ENCODE measurements at places on chromosomes 5 and 9. TPM values are rescaled to one million over a fixed set of nuclear protein-coding genes. Genes with fewer than 3 reads are reported as not detected.

Gene GRXCR2
- not detected for total RNA-seq

GRCh38 chr5:60843936-60844905, at the start of gene ELOVL7:
TSS of gene ELOVL7 (minus strand) at chr5:60844269. CDS start at chr5:60787397, 56,872 bp downstream.
- peak; percentile 85 for DNase-seq
- peaks cover 11% of the 10 kb centered on the region for H3K4me1 ChIP-seq
- H3K4me3 ChIP-seq, result peak within 1 kb of the TSS; percentile 84
- no peak within 1 kb of the TSS for H3K27ac ChIP-seq
- H3K36me3 ChIP-seq, result no peaks in the 10 kb centered on the region

DNA sequence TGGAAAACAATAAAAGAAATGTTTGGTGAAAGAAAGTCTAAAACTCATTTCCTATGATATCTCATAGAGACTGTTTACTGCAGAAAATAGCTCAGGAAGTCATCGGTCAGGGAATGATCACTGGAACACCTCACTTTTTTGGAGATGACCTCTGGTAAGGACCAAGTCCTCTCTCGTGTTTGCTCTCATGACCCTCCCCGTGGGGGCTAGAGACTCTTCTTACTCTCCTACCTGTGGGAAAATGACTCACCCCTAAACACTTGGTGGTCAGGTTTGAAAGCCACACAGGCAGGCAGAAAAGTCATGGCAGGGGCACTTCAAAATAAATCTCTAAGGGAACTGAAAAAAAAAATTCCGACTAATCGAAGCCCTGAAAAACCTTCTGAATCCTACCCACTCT, 48.2 kb downstream of the FAM240B start:
- H3K27me3 ChIP-seq, result peaks cover 3% of the 10 kb centered on the region
- DNase-seq, result no peak
- no peak overlapping the region for H3K27ac ChIP-seq
- H3K4me3 ChIP-seq, result no peak overlapping the region
- no peaks in the 10 kb centered on the region for H3K4me1 ChIP-seq

Gene CARTPT
- total RNA-seq, result not detected

GRCh38 chr9:31103836-31104235, 1280.6 kb upstream of the ACO1 start:
- H3K36me3 ChIP-seq, result no peaks in the 10 kb centered on the region
- H3K27me3 ChIP-seq, result peaks cover 4% of the 10 kb centered on the region
- no peak overlapping the region for H3K4me3 ChIP-seq
- H3K27ac ChIP-seq, result no peak overlapping the region
- no peaks in the 10 kb centered on the region for H3K4me1 ChIP-seq

Gene GPR151
- not detected for total RNA-seq

DNA sequence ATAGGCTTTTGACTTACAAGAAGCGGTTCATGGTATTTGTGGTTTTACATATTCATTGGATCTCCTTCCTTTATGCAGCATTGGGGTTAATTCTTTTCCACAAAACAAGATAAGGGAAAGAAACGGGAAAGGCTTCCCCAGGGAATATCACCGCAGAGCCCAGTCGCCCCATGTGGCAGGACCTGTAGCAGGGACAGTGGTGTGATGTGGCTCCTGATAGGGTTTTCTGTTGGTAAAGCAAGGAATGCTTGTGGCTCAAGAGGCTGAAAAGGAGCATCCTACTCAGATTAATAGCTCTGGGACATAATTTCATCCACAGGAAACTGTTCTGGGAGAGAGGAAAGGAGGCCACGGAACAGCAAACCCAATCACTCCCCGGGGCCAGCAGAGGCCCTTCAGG, 699.9 kb downstream of the MTRR start:
- DNase-seq, result no peak
- H3K4me1 ChIP-seq, result no peaks in the 10 kb centered on the region
- H3K36me3 ChIP-seq, result no peaks in the 10 kb centered on the region
- H3K27ac ChIP-seq, result no peak overlapping the region
- H3K4me3 ChIP-seq, result no peak overlapping the region
- H3K27me3 ChIP-seq, result no peaks in the 10 kb centered on the region

DNA sequence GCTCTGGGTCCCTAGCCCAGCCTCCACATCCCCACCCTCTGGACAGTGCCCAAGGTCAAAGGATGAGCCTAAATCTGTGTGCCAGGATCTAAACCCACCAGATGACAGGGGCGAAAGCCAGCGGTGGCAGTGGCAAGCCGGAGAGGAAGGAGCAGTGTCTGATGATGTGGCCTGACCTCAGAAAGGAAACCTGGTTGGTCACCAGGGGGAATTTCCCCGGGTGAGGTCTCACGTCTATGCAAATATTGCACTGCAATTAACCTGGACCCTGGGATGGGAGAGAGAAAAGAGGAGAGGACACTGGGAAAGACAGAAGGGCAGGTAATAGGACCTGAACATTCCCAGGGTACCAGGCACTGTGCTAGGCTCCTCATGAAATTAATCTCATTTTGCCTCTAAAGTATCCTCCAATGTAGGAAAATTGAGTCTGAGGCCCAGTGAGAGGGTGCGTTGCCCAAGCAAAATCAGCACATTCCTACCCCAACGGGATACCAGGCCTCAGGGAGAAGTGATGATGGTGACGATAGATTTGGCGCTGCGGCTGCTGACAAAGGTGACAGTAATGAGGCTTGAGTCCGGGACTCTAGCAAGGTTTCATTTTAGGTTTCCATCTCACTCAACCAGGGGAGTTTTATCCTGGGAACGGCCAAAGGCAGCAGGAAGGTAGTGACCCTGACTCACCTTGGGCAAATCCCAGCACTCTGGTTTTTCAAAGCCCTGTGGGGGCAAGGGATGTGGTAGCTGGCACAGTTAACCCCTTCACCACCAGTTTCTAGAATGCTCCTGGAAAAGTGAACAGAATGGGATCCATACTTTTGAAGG, 13.4 kb upstream of the TNIP1 start:
- H3K27ac ChIP-seq, result peak overlapping the region; percentile 90
- H3K4me1 ChIP-seq, result peaks cover 63% of the 10 kb centered on the region
- DNase-seq, result peak; percentile 88
- peak overlapping the region; percentile 74 for H3K4me3 ChIP-seq
- H3K36me3 ChIP-seq, result peaks cover 14% of the 10 kb centered on the region

GRCh38 chr9:109100543-109101201, 19.1 kb downstream of the TMEM245 start:
- peak; percentile 56 for DNase-seq
- H3K4me3 ChIP-seq, result peak overlapping the region; percentile 69
- H3K27me3 ChIP-seq, result no peaks in the 10 kb centered on the region
- peaks cover 58% of the 10 kb centered on the region for H3K4me1 ChIP-seq
- peaks cover 61% of the 10 kb centered on the region for H3K36me3 ChIP-seq

DNA sequence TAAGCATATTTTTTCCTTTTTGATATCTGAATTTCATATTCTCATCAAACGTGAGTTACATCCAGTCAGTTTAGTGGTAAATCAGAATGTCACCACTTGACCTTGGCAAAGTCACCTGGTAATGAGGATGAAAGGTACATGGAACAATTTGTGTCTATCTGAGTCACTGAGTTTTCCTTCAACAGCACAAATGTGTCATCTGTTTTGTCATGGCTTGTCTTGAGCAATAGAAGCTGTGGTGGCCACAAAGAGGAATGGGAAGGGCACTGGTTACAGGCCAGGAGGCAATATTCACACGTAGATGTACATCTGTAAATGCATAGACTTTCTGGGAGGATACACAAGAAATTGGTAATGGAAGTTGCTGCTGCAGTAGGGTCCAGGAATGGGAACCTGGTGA, 8.4 kb upstream of the ZNF474 start:
- H3K27ac ChIP-seq, result no peak overlapping the region
- no peaks in the 10 kb centered on the region for H3K27me3 ChIP-seq

Gene NUTM2G
- total RNA-seq, result not detected

Gene KCNV2
- total RNA-seq, result not detected

GRCh38 chr5:138303372-138303771, 28.2 kb downstream of the CDC25C start:
- DNase-seq, result no peak
- H3K4me1 ChIP-seq, result peaks cover 4% of the 10 kb centered on the region
- peaks cover 10% of the 10 kb centered on the region for H3K36me3 ChIP-seq
- no peak overlapping the region for H3K27ac ChIP-seq

GRCh38 chr9:89961616-89962341, 357.0 kb downstream of the GADD45G start:
- H3K4me3 ChIP-seq, result peak overlapping the region; percentile 64
- peak; percentile 73 for DNase-seq
- H3K27me3 ChIP-seq, result peaks cover 3% of the 10 kb centered on the region
- H3K36me3 ChIP-seq, result no peaks in the 10 kb centered on the region
- H3K27ac ChIP-seq, result peak overlapping the region; percentile 75

GRCh38 chr5:64585646-64586045, 79.8 kb downstream of the RGS7BP start:
- no peaks in the 10 kb centered on the region for H3K36me3 ChIP-seq
- H3K4me1 ChIP-seq, result no peaks in the 10 kb centered on the region
- no peak overlapping the region for H3K4me3 ChIP-seq

GRCh38 chr5:154267516-154267915, 77.0 kb downstream of the GALNT10 start:
- no peak overlapping the region for H3K4me3 ChIP-seq
- no peak overlapping the region for H3K27ac ChIP-seq
- peaks cover 10% of the 10 kb centered on the region for H3K36me3 ChIP-seq
- no peak for DNase-seq
- H3K4me1 ChIP-seq, result peaks cover 13% of the 10 kb centered on the region

Gene TAF11L5
- not detected for total RNA-seq
